ENCODE measurements at places on chromosomes 11 and 22. TPM values are rescaled to one million over a fixed set of nuclear protein-coding genes. Genes with fewer than 3 reads are reported as not detected.

GRM5 gene
- 8.6 TPM for total RNA-seq

- DNase-seq = no peak
Observed at GRCh38 chr11:73622926-73623593, 23.3 kb upstream of the PLEKHB1 start.

DNA sequence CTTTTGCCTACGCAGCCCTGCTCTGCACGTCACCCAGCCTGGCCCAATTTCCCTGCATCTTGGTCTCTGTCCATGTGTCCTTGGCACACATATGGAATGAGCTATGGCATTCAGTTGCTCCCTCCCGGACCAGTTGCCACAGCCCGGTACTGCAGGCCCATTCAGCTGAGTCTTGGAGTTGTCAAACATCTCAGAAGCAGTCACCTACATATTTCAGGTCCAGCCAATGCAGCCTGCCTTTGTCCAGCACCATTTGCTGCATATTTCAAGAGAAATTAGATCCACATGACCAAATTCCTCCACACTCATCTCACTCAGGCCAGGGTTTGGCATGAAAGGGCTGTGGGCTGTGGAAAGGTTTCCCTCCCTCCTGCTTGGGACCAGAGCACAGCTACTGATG, 76.8 kb downstream of the MN1 start:
- DNase-seq = no peak

DNA sequence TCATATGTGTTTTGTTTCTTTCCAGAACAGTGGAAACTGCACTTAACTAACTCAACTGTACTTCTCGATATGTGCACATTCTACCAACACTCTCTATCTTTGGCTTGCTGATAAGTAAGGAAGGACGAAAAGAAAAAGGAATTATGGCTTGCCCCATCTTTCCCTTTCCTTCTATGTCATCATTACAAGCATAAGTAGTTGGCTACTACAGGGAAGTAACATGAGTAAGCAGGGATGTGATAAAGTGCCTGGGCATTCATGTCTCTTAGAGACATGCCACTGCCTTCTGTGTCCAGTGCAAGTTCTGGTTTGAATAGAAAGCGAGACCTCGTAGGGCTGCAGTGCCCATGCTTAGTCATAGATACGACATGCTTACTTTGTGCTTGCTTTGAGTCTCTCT, 342.5 kb downstream of the ETS1 start:
- DNase-seq = no peak

A4GALT gene
- total RNA-seq = 77.3 TPM

AP1B1 gene
- 73.1 TPM for total RNA-seq

SYNGR1 gene
- total RNA-seq = 12.9 TPM

DNA sequence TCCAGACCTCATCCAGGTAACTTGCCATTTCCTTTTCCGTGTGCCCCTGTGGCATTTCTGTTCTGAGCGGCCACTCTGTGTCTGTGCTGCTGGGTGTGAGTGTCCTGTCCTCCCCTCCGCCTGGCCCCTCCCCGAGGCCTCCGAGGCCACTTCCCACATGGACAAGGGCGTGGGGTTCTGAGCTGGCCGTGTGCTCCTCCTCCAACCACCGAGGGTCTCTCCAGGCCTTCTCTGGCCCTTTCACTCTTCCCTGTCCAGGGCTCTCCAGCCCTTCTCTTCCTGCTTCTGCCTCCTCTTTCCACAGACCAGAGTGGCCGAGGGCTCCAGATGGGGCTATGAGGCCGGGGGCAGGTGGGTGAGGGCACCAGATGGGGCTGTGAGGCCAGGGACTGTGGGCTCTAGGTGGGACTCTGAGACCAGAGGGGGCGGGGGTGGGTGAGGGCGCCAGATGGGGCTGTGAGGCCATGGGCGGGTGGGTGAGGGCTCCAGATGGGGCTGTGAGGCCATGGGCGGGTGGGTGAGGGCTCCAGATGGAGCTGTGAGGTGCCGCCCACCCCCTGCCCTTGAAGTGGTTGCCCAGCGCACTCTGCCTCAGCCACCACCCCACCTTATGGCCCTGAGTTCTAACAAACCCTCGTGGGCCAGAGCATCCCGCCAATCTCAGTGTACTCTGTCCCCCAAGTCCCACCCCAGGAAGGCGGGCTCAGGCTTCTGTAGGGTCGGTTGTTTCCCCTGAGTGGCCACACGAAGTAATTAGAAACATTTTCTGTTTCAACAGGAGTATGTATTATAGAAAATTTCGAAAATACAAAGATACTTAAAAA, 24.1 kb downstream of the PTDSS2 start:
- no peak for DNase-seq

DNA sequence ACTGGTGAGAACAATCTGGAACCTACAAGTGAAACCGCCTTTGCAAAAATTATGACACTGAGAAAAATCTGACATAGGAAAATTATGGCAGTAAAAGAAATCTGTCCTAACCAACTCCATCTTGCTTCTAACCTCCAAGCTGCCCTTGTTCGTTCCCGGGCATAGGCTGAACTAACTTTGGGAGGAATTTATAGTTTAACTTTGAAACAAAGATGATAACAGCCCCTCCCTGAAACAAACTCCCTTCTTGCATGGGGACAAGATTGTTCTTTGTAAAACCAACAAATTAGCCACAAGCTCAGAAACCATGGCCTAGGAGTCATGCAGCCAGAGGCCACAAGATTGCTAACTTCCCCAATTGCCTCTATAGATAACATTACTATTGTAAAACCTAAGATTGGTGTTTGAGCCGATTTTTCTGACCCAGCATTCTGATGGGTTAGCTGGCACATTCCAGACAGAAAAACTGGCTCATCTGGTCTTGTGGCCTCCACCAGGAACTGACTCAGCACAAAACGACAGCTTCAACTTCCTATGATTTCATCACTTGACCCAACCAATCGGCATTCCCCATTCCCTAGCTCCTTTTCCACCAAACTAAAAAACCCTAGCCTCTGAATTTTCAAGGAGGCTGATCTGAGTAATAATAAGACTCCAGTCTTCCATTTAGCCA, 3.6 kb upstream of the CCDC81 start:
- DNase-seq = no peak

CDCA5 gene
- 0.54 TPM for total RNA-seq

DNA sequence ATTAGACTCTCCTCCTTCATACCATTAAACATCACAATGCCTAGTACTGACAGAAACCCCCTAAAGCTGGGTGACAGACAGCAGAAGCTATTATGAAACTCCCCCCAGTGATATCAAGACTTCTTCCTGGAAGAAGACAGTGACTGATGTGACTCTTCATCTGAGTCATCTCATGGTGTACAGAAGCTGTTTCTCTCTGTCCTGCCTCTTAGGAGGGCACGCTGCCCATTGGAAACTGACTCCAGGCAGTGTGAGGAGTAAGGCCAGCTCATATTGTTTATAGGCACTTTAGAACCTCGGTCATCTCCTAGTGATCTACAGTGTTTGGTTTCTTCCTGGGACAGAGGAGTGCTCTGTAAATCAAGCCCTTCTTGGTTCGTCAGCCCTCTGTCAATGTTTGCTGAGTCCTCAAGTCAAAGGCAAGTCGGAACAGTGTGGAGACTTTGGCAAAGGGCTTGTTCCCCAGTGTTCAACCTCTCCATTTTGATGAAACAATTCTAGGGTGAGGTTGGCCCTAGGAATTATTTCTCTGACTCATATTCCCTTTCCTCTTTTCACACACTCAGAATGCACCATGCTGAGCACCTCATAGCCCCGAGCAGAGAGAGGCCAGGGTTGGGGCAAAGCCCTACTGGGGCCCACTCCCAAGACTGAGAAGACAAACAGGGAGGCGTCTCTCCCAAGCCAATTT, 172.5 kb upstream of the TMEM45B start:
- DNase-seq = no peak

KIF18A gene
- total RNA-seq = not detected

CELSR1 gene
- 1.5 TPM for total RNA-seq

OR56A1 gene
- not detected for total RNA-seq

DENND6B gene
- 6.0 TPM for total RNA-seq

- no peak for DNase-seq
Observed at GRCh38 chr11:102119997-102120396, 9.8 kb downstream of the YAP1 start.

PHOX2A gene
- not detected for total RNA-seq

GRCh38 chr22:37758694-37759093, 49.0 kb upstream of the GCAT start:
- DNase-seq = no peak

DNA sequence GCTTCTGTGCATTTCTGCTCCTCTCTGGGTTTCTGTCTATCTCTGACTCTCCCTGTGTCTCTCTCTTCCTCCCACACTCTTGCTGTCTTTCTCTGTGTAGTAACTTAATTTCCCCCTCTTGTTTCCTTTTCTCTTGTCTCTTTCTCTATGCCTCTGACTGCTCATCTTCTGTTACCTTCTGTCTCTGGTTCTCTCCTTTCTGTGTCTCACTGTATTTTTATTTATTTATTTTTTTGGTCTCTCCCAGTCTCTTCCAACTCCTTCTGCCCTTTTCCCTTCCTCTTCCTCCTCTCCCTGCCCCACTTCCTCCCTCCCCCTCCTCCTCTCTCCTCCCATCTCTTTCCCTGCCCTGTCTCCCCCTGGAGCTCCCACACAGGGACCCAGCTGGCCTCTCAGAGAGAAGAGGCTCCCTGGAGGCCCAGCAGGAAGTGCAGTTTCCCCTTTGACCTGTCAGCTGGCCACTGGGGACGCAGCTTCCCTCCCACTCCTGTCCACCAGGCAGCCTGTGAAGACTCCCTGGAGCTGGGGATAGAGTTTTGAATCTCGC, 38.3 kb upstream of the MYH9 start:
- DNase-seq = no peak

DNA sequence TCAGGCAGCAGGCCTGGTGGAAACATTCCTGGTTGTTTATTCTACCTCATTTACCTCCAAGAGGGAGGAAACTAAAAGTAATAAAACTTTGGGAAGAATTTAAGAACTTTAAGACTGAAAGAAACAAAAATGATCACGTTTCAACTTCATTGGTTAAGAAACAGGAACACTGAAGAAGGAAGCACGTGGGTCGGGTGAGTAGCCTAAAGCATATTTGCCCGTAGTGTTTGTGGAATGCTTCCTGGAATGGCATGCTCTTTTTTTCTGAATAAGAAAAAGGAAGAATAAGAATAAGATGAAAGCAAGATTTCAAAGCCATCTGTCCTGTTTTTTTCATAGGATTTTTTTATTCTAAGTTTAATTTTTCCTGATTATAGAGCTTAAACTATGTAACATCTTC, 83.1 kb downstream of the WNT11 start:
- no peak for DNase-seq

PPP2R1B gene
- 34.5 TPM for total RNA-seq

- no peak for DNase-seq
Observed at GRCh38 chr22:34847072-34847471, 218.9 kb upstream of the ISX start.

DNA sequence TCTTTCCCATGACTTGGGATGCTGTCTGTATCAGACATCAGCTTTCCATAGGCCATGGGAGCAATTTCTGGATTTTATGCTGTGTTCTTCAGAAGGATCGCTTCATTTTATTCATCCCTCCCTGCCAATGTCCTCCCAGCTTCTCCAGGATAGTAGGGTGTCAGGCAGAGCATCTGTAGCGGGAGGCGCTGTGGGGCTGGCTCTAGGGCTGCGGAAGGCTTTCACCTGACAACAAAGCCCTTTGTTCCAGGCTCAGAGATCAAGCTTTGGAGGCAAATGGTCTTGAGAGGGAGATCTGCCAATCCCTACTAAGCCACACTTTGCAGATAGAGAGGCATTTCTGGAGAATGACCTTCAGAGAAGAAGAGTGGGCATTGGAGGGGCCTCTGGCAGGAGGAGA, 29.5 kb upstream of the FTH1 start:
- DNase-seq = no peak

DNA sequence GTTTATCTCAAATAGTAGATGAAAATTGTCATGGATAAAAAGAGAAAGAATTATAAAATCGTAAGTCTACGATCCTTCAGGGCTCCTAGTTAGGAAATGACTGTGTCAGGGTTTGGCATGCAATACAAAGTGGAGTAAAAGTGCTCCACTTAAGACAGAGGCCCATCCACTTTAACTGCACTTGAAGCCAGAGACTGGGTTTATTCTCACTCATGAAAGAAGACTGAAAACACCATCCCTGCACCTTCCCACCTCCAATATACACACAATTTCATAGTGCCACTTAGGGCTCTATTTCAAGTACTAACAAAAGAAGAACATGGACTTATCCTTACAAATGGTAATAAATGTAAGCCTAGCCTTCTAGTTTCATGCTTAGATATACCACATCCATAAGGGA, 70.7 kb downstream of the ANO5 start:
- DNase-seq = no peak

GRCh38 chr11:70716986-70717775, 318.9 kb downstream of the CTTN start:
- no peak for DNase-seq

DNA sequence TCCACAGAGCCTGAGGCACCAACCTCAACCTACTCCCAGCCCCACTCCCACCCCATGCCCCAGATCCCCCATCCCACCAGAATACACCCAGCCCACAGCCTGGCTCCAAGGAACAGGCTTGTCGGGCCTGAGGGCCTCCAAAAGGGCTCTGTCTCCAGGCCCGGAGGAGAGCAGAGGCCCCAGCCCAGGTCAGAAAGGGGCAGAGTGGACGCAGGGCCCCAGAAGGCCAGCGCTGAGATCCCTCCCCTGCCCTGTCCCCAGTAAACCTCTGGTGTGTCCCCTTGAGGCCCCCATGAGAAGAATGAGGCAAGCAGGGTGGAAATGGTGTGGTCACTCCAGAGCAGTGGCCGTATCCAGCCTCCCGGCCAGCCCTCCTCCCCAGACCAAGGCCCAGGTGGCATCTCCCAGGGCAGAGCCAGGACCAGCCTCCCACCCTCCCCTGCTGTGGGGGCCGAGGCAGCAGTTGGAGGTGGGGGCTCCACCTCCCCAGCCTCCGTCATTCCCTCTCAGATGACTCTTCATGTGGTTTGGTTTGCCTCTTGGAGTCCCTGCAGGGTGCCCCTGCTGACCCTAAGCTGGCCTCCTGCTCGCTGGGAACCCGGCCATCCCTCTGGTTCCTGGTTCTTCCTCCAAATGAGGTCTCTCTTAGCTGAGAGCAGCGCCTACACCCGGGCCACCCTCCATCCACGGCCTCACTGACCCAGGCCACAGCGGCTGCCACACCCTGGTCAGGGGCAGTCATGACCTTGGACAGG, 195.0 kb downstream of the IGLL1 start:
- no peak for DNase-seq

- peak; percentile 40 for DNase-seq
Observed at GRCh38 chr11:69948256-69949141, 129.3 kb upstream of the FGF3 start.

TRIM22 gene
- total RNA-seq = 119 TPM

DNA sequence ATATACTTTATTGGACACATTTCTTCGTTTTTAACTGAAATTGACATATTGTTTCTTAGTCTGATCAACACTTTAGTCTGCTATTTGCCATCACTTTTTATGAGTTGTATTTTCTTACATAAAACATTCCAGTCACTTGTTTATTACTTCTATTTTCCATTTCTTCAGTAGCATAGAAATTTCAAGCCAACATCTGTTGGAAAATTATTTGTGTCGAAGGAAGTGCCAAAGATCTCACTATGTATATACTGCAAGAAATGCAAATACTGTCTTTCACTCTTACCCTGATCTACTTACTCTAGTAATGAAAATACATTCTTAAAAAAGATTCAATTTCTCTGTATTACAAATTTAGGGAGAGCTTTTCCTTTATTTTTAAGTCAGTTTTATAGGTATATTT, 105.9 kb downstream of the SLC17A6 start:
- DNase-seq = no peak

PHF21B gene
- 2.1 TPM for total RNA-seq

- DNase-seq = no peak
Observed at GRCh38 chr11:62427630-62428233, 8.9 kb downstream of the SCGB1A1 start.

Data from thoracic aorta (tissue), 2 donors.